ENCODE measurements at places on chromosomes 1 and 21. TPM values are rescaled to one million over a fixed set of nuclear protein-coding genes. Genes with fewer than 3 reads are reported as not detected.
A peak's percentile ranks its signal among the peaks of the same experiment; 100 is the strongest.

- DNase-seq: no peak
Measured at GRCh38 chr1:73096841-73097240, 814.5 kb upstream of the NEGR1 start.

DNA sequence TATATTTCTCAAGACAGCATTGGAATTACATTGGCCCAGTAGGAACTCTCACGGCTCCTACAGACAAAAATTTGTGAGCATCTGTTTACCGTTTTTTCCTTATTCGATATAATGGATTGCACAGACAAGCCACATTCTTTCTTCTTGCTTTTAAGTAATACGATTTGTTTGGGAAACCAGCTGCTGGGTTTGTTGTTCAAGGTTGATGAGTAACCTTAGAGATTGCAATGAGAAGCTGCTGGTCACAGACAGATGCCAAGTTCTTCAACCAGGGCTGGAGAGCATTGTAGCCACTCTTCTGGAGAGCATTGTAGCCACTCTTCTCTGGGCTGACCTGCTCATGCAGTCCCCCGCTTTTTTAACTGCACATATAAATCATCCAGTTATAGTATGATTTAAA lies 1.4 kb upstream of the MIA3 start:
- DNase-seq: no peak

DNA sequence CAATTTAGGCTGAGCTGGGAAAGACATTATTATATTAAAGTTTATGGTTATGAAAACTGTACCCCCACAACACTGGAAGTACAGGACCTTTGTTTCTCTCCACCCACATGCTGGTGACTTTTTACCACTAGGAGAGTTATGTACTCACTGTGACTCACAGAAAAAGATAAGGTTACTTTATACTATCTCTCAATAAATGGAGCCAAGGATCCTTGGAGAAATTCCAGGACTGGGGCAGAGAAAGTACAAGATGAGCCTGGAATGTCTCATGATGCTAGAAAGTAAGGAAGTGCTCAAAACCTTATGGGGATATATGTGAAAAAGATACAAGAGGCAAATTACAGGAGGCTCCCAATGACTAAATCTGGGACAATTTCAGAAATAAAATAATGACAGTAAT lies 63.9 kb upstream of the C1orf105 start:
- peak; percentile 32 for DNase-seq

CRP gene
- total RNA-seq: not detected

DNA sequence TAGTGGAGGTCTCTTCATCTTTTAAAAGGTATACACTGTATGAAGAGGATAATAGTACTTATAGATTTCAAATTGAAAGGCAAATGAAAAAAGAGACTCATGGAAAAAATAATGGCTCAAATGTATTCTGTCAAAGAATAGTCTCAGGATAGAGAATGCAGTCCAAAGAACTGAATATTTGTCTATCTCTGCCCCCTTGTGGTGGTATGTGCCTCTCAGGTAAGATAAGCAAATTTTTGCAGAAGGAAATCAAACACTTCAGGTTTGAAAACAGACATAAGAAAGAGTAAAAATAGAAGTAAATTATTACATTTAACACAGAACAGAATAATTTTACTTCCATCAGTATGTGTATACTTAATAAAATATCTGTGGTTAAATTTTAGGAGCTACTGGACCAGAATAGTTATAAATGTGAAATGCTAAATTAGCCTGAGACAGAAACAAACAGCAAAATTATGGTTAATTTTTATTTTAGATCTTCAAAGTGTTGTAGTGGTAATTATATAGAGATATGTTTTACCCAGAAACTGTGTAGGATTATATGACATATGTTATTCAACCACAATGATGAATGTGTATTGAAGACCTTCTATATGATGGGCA lies 164.4 kb upstream of the PALMD start:
- peak; percentile 38 for DNase-seq

GRCh38 chr1:229843627-229844238 lies 217.7 kb downstream of the URB2 start:
- DNase-seq: peak; percentile 75

KCNC4 gene
- 8.1 TPM for total RNA-seq

GRCh38 chr1:199978408-199978940 lies 49.0 kb upstream of the NR5A2 start:
- DNase-seq: no peak

DNA sequence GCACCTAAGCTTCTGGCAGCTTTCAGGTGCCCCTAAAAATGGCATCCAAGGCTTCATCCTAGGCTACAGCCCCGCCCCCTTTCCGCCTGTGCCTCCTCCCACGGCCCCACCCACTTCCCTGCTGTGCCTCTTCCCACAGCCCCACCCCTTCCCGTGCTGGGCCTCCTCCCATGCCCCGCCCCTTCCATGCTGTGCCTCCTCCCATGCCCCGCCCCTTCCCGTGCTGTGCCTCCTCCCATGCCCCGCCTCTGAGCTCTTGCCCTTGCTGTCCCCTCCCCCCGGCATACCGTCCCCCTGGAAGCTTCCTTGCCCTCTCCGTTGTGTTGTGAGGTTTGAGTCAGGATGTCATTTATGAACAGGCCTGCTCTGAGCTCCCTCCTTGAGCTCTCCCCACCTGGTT lies 228.5 kb upstream of the AJAP1 start:
- no peak for DNase-seq

DNA sequence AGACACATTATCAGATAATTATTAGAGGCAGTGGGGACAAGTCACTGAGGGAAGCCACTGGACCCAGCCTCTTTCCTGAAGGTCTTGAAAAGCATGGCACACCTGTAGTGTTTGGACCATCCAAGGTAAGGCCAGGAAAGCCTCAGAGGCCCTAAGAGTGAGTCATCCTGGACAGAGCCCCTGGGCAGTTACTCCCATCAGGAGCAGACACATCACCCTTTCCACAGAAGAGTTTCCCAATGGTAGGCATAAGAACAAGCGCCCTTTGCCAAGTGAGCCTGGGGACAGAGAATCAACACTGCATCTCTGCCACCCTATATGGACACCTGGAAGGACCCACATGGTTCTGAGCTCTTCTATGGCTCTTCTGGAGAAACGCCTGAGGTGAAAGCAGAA lies 136.0 kb downstream of the PLXNA2 start:
- DNase-seq: no peak

GRCh38 chr21:19853061-19853460 lies 1145.1 kb upstream of the NCAM2 start:
- DNase-seq: no peak

DNA sequence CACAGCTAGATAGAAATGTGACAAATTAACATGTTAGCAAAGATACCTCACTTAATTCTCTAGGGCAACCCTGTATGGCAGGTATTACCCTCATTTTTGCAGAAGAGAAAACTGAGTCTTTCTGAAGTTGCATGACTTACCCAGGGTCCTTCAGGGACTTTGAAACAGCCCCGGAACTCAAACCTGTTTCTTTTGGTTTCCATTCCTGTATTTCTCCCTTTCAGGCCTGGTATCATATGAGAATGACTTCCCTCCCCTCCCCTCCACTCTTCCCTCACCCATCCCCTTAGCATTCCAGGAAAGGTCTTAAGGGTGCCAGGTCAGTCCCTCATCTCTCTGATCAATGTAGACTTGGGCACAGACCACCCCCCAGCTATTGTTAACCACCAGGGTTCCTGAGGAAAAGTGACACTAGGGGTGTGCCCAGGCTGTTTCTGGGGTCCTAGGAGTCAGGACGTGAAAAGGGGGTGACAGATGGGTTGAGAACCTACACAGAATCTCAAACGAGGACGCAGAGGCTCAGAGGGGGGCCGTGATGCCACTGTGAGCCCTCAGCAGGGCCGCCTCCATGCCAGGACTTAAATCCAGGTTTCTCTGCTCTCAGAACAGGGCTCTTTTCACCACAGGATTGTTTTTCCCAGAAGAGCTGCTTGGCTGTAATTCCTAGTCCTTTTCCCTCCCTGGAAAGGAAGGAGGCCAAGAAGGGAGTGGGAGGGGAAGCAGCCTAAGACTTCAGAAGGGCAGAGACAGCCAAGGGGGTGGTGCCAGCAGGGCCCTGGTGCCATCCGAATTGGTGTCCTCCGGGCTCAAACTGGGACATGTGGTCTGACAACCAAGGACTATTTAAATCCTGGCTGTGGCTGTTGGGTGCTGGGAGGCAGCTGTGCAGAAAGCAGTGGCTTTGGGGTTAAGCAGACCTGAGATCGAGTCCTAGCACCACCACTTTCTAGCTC lies 2.1 kb upstream of the WASF2 start:
- DNase-seq: peak; percentile 35

ATG4C gene
- total RNA-seq: 6.8 TPM

VASH2 gene
- total RNA-seq: 0.59 TPM

MIER1 gene
- 86.4 TPM for total RNA-seq

HES2 gene
- total RNA-seq: 34.0 TPM

- DNase-seq: no peak
Measured at GRCh38 chr1:111827946-111828345, 72.2 kb downstream of the DDX20 start.

DNA sequence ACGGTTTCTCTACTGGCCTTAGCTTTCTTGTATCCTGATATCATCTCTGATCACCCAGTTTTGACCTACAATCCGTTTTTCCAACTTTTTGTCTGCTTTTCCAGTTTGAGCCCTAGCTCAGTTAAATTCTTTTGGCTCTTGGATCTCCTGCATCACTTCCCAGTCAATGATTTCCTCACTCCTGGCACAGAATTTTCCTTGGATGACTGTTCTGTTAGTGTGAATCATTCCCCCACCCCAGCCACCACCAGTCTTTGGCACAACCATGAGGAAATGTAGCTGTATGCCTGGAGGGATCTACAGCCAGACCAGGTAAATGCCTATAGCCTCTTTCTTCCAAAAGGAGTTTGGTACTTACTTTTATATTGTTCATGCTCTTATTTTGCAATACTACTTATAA lies 187.2 kb upstream of the PTGFR start:
- no peak for DNase-seq

LCE3D gene
- total RNA-seq: not detected

- peak; percentile 41 for DNase-seq
Measured at GRCh38 chr1:227788271-227789083, 27.0 kb upstream of the PRSS38 start.

BACE2 gene
- 65.1 TPM for total RNA-seq

DNA sequence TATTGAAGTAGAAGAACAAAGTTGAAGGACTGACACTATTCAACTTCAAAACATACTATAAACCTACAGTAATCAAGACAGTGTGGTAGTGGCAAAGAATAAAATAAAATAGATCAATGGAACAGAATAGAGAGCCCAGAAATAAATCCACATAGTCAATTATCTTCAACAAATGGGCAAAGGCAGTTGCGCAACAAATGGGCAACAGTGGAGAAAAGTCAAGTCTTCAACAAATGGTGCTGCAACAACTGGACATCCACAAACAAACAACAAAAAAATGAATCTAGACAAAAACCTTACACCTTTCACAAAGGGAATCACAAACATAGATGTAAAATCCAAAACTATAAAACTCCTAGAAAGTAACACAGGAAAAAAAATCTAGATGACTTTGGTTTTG lies 38.4 kb downstream of the MIXL1 start:
- no peak for DNase-seq

DNA sequence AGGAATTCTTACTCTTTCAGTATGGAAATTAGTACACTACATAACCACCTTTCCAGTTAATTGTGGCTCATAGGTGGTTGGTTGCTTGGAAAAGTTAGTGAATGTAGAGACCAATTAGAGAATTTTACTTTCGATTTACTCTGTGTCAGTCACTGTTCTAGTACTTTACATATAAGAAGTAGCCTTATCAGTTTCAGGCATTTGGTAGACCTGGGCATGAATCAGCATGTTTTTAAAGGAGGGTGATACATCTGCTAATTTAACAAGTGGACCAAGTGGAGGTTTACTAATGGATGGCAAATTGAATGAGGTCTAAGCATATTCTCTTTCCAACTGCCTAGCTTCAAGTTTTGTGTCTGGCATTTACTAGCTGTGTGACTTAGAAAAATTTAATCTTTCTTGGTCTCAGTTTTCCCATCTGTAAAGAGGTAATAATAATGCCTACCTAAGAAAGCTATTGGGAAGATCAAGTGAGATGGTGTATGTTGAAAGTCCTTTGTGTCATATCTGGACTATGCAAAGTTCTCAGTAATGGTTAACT lies 1158.6 kb downstream of the PLA2G4A start:
- DNase-seq: no peak

DMAP1 gene
- total RNA-seq: 44.4 TPM

FAM3B gene
- total RNA-seq: 1.2 TPM

DNA sequence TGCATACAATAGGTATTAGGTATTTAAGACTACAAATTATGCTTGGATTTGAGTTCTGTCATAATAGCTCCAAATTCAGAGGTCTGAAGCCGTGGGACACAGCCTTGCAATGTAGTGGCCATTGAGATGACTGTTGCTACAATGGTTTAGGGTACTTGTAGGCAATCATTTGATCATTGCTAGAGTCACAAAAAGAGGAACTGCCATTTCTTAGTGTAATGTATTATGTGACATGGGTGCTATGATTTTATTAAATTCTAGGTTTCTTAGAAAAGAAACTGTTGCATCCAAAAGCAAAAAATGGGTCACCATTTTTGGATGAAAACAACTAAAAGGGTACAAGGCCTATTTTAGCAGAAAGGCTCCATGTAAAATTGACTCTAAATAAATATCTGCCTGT lies 129.9 kb upstream of the ZNF644 start:
- DNase-seq: no peak

- DNase-seq: no peak
Measured at GRCh38 chr1:159218649-159219636, 14.3 kb downstream of the ACKR1 start.

DNA sequence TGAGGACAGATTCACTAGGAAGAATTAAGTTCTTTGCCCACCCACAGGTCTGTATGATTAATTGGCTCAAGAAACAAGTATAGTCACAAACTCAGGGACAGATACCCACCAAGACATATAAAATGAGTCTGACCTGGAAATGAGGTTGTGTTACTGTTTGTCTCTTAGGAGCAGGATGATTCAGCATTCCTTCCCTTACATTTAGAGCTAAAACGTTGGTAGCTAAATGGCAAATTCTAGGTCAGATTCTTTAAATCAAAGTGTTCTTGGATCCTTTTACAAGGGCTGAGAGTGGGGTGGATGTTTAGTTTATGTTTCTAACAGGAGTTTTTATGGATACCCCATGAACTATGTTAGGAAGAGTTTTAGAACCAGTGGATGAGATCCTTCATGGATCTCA lies 4.7 kb downstream of the RIMKLA start:
- no peak for DNase-seq

BTBD8 gene
- total RNA-seq: 5.3 TPM

DNA sequence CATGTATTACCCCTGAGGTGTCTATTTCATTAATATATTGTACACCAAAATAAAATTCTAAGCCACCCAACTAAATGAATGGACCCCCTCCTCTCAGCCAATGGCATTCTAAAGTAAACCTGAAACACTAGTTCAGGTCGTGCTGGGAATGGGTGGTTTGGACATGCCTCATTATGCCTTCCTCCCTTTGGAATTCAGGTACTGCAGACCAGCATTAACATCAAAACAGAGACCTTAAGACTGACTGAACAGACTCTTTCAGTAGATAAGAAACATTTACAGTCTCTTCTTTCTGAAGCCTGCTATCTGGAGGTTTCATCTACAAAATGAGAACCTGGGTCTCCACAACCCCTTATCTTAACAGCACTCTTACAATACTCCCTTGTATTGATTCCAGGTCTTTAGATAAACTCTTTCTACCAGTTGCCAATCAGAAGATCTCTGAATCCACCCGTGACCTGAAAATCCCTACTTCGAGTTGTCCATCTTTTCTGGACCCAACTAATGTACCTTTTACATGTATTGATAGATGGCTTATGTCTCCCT lies 93.6 kb downstream of the PKN2 start:
- no peak for DNase-seq

OR2L3 gene
- total RNA-seq: not detected

Measured in left colon (tissue), 2 donors.